CD4-positive, alpha-beta T cell treated with Interleukin-17A for 4 hours (primary cell): ENCODE measurements at places on chromosomes 2 and 18.

GRCh38 chr2:217988014-217988839, 14.6 kb downstream of the TNS1 start:
- peak; percentile 65 for DNase-seq

GRCh38 chr18:7646174-7646886, 79.2 kb downstream of the PTPRM start:
- no peak for DNase-seq

GRCh38 chr2:207905546-207905945, 119.8 kb downstream of the PLEKHM3 start:
- DNase-seq, result no peak

DNA sequence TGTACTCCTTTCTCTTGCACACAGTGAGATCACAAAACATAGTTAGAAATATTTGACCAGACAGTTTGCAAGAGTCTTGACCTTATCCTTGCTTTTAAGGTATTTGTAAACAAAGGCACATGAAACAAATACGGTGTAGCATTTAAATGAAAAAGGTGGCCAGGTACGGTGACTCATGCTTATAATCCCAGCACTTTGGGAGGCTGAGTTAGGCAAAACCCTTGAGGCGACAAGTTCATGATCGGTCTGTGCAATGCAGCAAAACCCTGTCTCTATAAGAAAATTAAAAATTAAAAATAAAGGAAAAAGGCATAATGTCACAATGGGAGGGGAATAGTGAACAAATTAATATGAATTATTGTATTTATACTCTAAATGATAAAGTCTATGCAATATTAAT, 109.5 kb upstream of the PIK3C3 start:
- DNase-seq, result no peak

- no peak for DNase-seq
These were observed 195.4 kb upstream of the KLHL14 start for GRCh38 chr18:32968248-32968647.

- DNase-seq, result no peak
These were observed 155.1 kb upstream of the L3MBTL4 start for GRCh38 chr18:6569813-6570212.

- DNase-seq, result no peak
These were observed 271.5 kb downstream of the EXOC6B start for GRCh38 chr2:72554381-72554780.

GRCh38 chr18:73531601-73532000, 616.0 kb downstream of the FBXO15 start:
- no peak for DNase-seq

GRCh38 chr2:177074099-177074710, 138.4 kb upstream of the HNRNPA3 start:
- no peak for DNase-seq

DNA sequence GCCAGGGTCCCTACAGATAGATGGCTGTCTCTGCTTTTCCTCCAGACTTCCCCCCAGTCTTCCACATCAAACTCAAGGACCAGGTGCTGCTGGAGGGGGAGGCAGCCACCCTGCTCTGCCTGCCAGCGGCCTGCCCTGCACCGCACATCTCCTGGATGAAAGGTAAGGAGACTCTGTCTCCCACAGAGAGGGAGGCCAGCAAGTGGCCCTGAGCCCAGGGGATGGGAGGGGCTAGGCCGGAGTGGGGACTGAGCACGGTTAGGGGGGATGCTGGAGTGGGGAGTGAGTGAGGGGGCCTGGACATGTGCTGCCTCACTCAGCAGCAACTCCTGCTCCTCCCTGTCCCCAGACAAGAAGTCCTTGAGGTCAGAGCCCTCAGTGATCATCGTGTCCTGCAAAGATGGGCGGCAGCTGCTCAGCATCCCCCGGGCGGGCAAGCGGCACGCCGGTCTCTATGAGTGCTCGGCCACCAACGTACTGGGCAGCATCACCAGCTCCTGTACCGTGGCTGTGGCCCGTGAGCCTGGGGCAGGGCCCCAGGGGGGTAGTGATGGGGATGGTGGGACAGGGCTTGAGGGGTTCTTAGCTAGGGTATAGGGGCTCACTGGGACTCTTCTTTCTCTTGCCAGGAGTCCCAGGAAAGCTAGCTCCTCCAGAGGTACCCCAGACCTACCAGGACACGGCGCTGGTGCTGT, 10.4 kb upstream of the GMPPA start:
- no peak for DNase-seq

GRCh38 chr2:39688181-39688580, 22.5 kb downstream of the TMEM178A start:
- no peak for DNase-seq

- DNase-seq, result no peak
These were observed 97.1 kb downstream of the AQP4 start for GRCh38 chr18:26768385-26768784.

DNA sequence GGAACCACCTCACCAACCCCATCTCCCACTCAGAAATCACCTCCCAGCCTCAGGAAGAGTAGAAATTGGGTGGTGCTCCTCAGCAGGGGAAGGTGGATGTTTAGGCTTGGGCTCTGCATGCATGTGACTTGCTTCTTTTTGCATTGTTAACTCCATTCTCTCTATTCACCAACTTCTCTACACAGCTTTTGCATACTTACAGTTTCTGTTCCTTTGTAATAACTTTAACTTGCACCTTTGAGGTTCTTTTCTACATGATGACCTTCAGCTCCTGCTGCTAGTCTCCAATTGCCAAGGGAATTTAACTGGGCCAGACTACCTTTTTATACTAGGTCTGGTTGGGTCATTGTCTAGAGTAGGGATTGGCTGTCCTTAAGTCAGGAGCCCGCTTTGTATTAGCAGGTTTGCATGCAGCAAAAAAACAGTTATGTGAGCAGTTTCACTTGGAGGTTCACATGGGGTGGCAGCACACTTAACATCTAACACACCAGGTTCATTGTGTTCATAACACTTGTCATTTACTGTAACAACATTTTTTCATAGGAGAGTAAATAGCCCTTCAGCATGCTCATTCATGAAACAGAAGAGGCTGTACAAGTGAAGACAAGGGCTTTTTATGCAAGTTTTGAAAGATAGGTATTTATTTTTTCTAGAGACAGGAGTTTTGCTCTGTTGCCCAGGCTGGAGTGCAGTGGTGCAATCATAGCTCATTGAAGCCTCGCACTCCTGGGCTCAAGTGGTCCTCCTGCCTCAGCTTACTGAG, 12.0 kb downstream of the MRPL35 start:
- no peak for DNase-seq

DNA sequence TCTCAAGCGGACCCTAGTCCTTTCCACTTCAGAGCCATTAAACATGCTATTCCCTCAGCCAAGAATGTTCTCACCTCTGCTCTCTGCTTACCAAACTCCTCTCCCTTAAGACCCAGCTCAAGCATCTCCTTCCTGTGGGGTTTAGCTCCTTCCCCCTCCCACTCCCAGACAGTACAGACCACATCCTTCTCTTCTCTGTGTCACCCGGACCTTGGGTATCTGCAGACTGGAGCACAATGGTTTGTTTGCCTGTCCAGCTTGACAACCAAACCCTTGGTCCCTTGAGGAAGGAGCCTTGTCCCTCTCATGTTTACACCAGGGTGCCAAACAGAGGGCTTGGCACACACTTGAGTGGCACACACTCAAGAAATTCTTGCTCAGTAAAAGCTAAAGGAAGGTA, 4.1 kb upstream of the CD8A start:
- DNase-seq, result no peak

GRCh38 chr2:17759805-17760204, 5.9 kb downstream of the GEN1 start:
- DNase-seq, result no peak

DNA sequence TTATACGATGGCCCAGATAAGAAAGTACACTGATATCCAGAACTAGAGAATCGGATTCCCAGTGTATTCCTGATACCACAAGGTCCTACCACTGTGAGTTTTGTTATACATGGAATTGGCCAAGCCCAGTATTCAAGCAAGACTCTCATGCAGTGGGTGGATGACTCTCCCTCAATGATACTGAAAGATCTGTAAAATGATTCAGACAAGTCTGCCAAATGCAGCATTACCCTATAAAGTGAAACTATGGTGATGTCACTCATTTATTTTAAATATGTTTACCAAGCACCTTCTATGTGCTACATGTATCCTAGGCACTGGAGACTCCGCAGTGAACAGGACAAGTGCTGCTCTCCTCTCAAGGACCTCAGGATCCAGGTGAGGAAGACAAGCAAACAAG, 22.6 kb downstream of the MYO5B start:
- no peak for DNase-seq

GRCh38 chr2:202375033-202375608, 1.0 kb upstream of the BMPR2 start:
- peak; percentile 48 for DNase-seq

DNA sequence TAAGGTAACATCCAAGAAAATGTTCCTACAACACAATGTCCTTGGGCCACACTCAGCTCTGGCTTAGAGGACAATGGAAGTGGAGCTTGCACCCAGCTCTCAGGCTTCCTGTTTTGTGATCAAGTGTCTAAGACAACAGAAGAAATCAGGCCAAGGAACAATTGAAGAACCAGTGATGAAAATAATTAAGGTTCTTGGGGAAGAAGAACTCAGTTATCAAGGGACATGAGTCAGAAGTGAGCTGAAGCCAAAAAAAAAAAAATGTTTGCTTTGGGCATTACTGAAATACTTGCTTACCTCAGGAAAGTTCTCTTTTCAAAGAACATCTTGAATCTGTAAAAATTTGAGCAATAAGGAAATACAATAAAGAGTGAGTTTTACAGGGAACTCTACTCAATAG, 299.0 kb downstream of the FBXO15 start:
- DNase-seq, result no peak

GRCh38 chr2:233489666-233490065, 76.9 kb downstream of the USP40 start:
- no peak for DNase-seq

GRCh38 chr2:227804975-227805374, 8.7 kb upstream of the CCL20 start:
- peak; percentile 9 for DNase-seq

DNA sequence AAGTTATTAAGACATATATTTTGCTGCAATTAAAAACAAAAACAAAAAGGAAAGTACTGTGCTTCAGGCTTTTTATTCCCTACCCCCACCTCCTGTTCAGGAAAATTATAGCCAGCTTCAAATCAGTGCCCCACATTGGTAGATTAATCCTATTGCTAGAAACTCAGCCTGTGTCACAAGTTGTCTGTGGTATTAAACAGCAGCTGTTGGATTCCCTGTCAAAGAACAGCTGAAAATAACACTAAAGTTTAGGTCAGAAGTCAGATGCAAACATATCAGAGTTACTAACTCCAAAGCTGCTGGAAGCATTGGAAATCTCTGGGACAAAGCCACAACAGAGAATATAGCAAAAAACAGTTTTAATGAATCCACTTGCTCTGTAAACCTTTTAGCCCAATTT, 818 bp upstream of the CCDC141 start:
- no peak for DNase-seq

DNA sequence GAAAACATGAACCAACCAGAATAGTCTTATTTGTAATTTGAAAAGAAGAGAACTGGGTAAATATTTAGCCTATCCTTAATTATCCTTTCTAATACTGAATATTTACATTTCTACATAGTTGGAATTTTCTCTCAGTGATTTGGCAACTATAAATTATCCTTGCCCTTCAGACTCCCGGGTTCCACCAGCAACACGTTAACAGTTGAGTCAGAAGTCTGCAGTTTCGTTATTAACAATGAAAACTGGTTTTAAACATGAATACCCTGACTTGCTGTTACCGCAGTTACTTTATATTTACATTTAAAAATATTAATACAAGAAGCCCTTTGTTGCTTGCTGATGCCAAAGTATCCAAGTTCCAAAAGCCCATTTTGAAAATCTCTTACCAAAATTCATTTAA, 673.0 kb downstream of the ARHGAP15 start:
- no peak for DNase-seq

DNA sequence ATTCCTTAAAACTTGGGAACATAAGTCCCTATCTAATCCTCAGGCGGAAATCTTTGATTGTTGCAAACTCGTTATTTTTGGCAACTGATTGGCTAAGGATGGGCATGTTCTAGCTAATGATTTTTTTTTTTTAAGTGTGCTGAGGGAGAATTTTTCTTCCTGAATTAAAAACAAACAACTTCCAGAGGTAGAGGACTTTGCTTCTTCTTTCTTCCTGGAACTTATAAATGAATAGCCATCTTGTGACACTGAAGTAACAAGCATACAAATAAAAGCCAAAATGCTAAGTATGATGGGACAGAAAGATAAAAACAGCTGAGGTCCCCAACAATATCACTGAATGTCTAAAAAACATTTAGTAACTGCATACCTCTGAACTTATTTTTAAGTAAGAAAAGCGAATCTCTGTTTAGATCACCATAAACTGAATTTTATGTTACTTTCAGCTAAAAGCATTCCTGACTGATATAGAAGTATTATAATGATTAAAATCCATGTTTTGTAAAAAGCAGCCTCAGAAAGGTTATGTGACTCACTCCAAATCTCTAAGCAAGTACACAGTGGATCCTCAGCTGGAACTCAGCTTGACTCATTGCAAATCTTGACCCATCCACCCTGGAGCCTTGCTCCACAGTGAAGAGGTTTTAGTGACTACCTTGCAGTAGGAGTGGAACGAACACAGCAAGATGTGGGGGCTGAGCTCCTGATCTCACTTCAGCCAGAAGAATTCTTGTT, 344.4 kb downstream of the CLIP4 start:
- no peak for DNase-seq

- DNase-seq, result no peak
These were observed 932.8 kb downstream of the SLC4A3 start for GRCh38 chr2:220560192-220560591.

- no peak for DNase-seq
These were observed 84.7 kb downstream of the ZNF407 start for GRCh38 chr18:74682141-74682990.

- no peak for DNase-seq
These were observed 67.8 kb downstream of the CIB4 start for GRCh38 chr2:26573241-26573925.

GRCh38 chr2:169164311-169164710, 94.9 kb downstream of the DHRS9 start:
- no peak for DNase-seq

GRCh38 chr2:106800976-106801655, 84.9 kb downstream of the ST6GAL2 start:
- DNase-seq, result no peak

DNA sequence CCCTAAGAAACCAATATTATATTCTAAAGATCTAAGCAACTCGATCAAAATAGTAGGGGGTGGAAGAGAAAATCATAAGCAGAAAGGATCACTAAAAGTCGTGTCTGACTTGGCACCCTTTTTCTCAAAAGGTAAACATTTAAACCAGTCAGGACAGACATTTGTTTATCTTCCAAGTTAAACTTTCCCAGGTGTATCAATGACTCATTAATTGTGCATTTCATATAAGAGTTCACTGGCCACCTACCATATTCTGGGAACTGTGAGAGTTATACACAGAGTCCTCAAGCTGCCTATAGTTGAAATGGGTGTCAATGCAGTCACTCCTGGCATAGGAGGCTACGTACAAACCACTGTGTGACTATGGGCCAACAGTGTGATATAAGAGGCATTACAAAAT, 4.8 kb upstream of the ACVR1 start:
- no peak for DNase-seq

GRCh38 chr2:65727816-65728215, 295.4 kb upstream of the SPRED2 start:
- DNase-seq, result no peak
